ENCODE measurements at places on chromosomes 11 and 22. TPM values are rescaled to one million over a fixed set of nuclear protein-coding genes. Genes with fewer than 3 reads are reported as not detected.

GRCh38 chr11:15136166-15136565 is 21.4 kb downstream of the INSC start:
- no peaks in the 10 kb centered on the region for H3K4me1 ChIP-seq
- no peak overlapping the region for H3K27ac ChIP-seq
- H3K4me3 ChIP-seq: no peak overlapping the region
- H3K36me3 ChIP-seq: no peaks in the 10 kb centered on the region

Gene ARHGAP8
- total RNA-seq: 18.2 TPM

GRCh38 chr22:36111316-36111715 is 49.2 kb downstream of the APOL3 start:
- no peaks in the 10 kb centered on the region for H3K36me3 ChIP-seq
- no peaks in the 10 kb centered on the region for H3K4me1 ChIP-seq
- H3K27ac ChIP-seq: no peak overlapping the region

GRCh38 chr22:36435516-36436415 is 45.7 kb downstream of the TXN2 start:
- H3K4me1 ChIP-seq: peaks cover 39% of the 10 kb centered on the region
- peak overlapping the region; percentile 22 for H3K27ac ChIP-seq
- H3K27me3 ChIP-seq: no peaks in the 10 kb centered on the region

GRCh38 chr11:34976496-34977088 is 60.2 kb downstream of the PDHX start:
- H3K4me1 ChIP-seq: no peaks in the 10 kb centered on the region
- no peaks in the 10 kb centered on the region for H3K27me3 ChIP-seq
- no peak for DNase-seq
- no peak overlapping the region for H3K27ac ChIP-seq
- H3K4me3 ChIP-seq: no peak overlapping the region
- peaks cover 30% of the 10 kb centered on the region for H3K36me3 ChIP-seq

- no peaks in the 10 kb centered on the region for H3K36me3 ChIP-seq
- H3K27ac ChIP-seq: no peak overlapping the region
- no peak overlapping the region for H3K4me3 ChIP-seq
- no peaks in the 10 kb centered on the region for H3K27me3 ChIP-seq
These were observed 10.9 kb upstream of the CABP2 start for GRCh38 chr11:67534070-67534679.

- DNase-seq: peak; percentile 60
- no peak overlapping the region for H3K27ac ChIP-seq
- H3K4me1 ChIP-seq: no peaks in the 10 kb centered on the region
- H3K36me3 ChIP-seq: no peaks in the 10 kb centered on the region
- H3K27me3 ChIP-seq: no peaks in the 10 kb centered on the region
These were observed 567.9 kb downstream of the NTM start for GRCh38 chr11:131938351-131938751.

DNA sequence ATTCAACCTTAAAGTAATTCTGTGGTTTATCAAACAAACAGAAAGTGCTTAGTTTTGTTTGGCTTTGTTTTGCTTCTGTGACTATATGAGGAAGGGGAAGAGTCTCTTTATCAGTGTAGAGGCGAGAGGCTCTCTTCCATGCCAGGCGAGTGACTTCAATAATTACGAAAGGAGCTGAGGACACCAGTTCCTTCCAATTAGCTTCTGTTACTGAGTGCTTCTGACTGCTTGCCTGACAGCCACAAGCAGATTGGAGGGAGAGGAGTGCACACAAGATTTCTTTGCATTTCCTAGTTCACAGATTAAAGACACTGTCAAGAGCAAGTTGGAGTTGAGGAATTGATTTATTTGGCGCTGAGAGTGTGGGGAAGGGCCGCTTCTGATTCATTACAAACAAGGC is 1484.5 kb upstream of the TENM4 start:
- no peak overlapping the region for H3K4me3 ChIP-seq
- no peaks in the 10 kb centered on the region for H3K27me3 ChIP-seq
- no peak overlapping the region for H3K27ac ChIP-seq
- no peaks in the 10 kb centered on the region for H3K36me3 ChIP-seq
- no peak for DNase-seq

DNA sequence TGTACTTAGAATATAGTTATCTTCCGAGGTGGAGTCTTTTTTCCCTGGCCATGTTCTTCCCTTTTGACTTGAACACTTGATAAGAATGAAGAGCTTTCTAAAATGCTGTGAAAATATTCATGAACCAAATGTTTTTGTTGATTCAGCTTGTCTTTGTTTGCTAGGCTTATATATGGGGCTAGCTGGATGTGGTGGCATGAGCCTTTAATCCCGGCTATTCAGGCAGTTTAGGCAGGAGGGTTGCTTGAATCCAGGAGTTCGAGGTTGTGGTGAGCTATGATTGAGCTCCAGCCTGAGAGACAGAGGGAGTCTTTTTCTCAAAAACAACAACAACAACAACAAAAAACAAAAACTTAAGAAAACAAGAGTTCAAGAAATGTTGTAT is 23.1 kb downstream of the CBL start:
- H3K36me3 ChIP-seq: peaks cover 19% of the 10 kb centered on the region
- no peak for DNase-seq
- H3K4me1 ChIP-seq: peaks cover 10% of the 10 kb centered on the region
- no peak overlapping the region for H3K4me3 ChIP-seq
- no peak overlapping the region for H3K27ac ChIP-seq

- peaks cover 6% of the 10 kb centered on the region for H3K4me1 ChIP-seq
- H3K4me3 ChIP-seq: no peak overlapping the region
- H3K27ac ChIP-seq: no peak overlapping the region
These were observed 4.7 kb upstream of the TCF20 start for GRCh38 chr22:42275176-42275575.

DNA sequence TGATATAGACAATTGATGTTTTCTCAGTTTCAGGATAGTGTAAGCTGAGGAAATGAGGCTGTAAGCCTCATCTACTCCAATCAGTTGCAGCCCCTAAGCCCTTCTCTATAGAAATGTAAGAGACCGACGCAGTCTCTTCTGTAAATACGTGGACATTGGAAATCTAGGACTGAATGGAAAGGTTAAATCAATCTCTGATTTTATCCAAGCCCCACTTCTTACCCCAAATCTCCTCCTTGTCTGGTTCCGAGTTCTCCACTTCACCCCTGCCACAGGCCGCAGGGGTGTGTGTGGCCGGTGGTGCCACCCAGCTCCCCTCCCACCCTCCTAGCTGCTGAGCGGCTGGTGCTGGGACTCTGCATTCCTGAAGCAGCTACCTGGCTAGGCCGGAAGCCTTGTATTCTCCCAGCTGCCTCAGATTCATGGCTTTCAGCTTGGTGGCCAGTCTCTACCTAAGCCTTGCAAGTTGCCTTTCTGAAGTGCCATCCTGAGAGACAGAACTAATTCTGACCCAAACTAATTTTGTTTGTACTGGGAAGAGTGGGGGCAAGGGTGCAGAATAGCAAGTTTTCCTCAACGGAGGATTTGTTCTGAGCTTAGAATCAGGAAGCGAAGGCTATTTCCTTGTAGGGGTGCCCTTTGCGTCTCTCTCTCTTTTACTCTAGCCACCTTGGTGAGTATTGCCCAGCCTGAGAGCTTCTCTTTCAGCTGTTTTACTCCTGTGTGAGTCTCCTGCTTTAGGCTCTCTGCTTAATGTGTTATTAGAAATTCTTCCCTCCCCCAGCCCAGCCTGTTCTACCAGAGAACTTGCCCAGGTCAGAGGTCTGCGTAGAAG is 749 bp downstream of the VWA5A start:
- DNase-seq: peak; percentile 62
- peak overlapping the region; percentile 73 for H3K27ac ChIP-seq
- peaks cover 38% of the 10 kb centered on the region for H3K36me3 ChIP-seq

DNA sequence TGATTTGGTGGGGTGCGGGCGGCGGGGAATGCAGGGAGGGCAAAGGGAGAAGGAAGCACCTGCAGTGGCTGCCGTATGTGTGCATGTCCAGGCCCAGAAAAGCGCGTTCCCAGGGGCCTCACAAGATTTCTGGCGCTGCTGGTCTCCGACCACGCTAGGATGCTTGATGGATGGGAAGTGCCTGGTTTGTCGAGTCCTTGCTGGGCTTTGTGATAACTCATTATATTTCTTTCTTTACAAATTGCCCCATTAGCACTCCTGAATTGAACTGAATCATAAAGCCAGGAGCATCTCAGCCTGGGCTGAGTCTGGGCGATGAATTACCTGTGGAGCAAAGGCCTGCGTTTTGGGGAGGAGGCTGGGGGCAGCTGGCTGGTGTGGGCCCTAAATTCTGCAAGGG is 69.2 kb upstream of the LMO1 start:
- DNase-seq: no peak
- no peak overlapping the region for H3K4me3 ChIP-seq
- H3K27ac ChIP-seq: no peak overlapping the region
- H3K4me1 ChIP-seq: peaks cover 9% of the 10 kb centered on the region
- H3K27me3 ChIP-seq: peaks cover 6% of the 10 kb centered on the region

- no peaks in the 10 kb centered on the region for H3K4me1 ChIP-seq
- H3K27ac ChIP-seq: no peak overlapping the region
- H3K4me3 ChIP-seq: no peak overlapping the region
- H3K36me3 ChIP-seq: no peaks in the 10 kb centered on the region
These were observed 60.0 kb downstream of the COMMD9 start for GRCh38 chr11:36229091-36229705.

Gene HEPN1
- total RNA-seq: not detected

Gene PGR
- 1.9 TPM for total RNA-seq

Gene SUSD2
- 200 TPM for total RNA-seq

- peaks cover 94% of the 10 kb centered on the region for H3K36me3 ChIP-seq
- no peak for DNase-seq
- no peak overlapping the region for H3K27ac ChIP-seq
- no peak overlapping the region for H3K4me3 ChIP-seq
- H3K27me3 ChIP-seq: no peaks in the 10 kb centered on the region
These were observed 27.4 kb upstream of the YPEL1 start for GRCh38 chr22:21762712-21763581.

DNA sequence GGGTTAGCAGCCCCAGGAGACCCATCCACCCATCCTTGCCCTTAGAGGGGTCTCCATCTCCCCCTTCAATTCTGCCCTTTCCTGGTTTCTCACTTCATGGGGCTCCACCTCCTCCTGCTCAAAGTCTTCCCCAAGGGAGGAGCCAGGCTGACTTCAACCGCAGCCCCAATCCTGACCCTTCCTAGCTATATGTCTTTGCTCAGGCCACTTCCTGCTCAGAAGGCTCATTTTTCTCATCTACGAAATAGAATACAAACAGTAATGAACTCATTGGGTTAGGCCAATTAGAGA is 24.5 kb downstream of the POU2AF1 start:
- no peak for DNase-seq
- H3K4me1 ChIP-seq: no peaks in the 10 kb centered on the region
- H3K27ac ChIP-seq: no peak overlapping the region

DNA sequence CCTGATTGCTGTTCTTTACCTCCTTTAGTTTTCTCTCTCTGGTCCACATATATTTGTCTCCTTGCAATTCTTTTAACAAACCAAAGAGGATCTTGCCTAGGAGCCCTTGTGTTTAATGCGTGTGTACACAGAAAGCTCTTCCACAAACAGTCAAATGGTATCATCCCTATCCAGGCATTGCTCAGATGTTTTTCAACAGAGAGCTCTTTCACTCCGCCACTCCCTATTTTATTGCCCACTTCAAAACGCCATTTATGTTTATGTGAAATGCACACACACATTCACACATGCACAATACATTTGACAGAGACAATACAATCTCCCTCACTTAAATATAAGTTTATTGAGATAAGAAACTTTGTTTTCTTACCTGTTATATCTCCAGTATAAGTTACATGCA is 4.7 kb downstream of the OR5AP2 start:
- H3K4me3 ChIP-seq: no peak overlapping the region
- H3K36me3 ChIP-seq: no peaks in the 10 kb centered on the region
- H3K4me1 ChIP-seq: no peaks in the 10 kb centered on the region

GRCh38 chr11:115304774-115305472 is 199.3 kb downstream of the CADM1 start:
- no peaks in the 10 kb centered on the region for H3K4me1 ChIP-seq
- no peak overlapping the region for H3K4me3 ChIP-seq
- no peaks in the 10 kb centered on the region for H3K36me3 ChIP-seq
- no peak for DNase-seq

DNA sequence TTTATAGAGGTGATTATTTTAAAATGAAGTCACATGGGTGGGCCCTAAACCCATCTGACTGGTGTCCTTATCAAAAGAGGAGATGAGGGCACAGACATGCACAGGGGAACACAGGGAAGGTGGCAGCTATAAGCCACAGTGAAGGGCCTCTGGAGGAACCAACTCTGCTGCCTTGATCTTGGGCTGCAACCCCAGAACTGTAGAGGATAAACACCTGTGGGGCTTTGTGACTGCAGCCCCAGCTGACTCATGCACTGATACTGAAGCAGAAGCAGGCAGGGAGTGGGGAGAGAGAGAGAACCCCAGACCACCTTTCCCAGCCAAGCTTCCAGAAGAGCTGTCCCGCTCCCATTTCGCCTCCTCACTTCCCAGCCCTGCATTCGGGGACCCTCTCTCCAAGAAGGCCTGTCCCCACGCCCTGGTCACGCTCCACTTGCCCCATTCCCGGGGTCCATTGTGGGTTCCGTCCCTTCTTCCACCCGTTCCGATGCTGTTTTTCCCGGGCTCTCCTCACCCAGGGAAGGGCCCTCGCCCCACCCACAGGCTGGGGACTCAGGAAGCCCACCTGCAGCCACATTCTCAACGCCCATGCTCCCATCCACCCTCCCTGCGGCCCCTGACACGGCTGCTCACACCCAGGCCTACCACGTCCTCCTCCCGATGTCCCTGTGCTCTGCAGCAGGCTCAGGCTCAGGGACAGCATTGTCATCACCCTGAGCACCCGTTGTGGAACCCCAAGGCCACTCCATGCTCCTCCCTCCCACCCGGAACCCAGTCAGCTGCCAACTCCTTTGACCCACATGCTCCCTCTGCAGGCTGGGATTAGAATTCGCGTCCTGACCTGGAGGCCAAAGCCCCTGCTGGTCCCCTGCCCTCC is 90.8 kb upstream of the SHANK2 start:
- DNase-seq: peak; percentile 57
- no peak overlapping the region for H3K27ac ChIP-seq
- H3K4me3 ChIP-seq: no peak overlapping the region
- no peaks in the 10 kb centered on the region for H3K36me3 ChIP-seq

Measured in lower lobe of right lung (tissue), 2 donors.